ENCODE measurements at places on chromosomes 1 and 21.

DNA sequence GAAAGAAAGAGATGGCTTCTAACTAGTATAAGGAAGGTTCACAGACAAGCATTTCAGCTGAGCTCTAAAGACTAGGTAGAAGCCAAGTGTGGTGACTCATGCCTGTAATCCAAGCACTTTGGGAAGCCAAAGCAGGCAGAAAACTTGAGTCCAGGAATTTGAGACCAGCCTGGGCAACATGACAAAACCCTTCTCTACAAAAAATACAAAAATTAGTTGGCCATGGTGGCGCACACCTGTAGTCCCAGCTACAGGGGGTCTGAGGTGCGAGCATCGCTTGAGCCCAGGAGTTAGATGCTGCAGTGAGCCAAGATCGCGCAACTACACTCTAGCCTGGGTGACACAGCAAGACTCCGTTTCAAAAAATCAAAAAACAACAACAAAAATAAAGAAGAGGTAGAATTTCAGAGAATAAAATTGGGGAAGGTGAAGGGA is 27.8 kb downstream of the FBXO42 start:
- DNase-seq, result no peak

- no peak for DNase-seq
Observed at GRCh38 chr1:148317288-148317985, 165.4 kb upstream of the NBPF11 start.

GRCh38 chr1:232435729-232436128 is 194.2 kb downstream of the SIPA1L2 start:
- DNase-seq, result peak; percentile 6

- no peak for DNase-seq
Observed at GRCh38 chr1:183121609-183122008, 64.5 kb upstream of the LAMC2 start.

- DNase-seq, result no peak
Observed at GRCh38 chr1:234858722-234859121, 248.7 kb upstream of the IRF2BP2 start.

DNA sequence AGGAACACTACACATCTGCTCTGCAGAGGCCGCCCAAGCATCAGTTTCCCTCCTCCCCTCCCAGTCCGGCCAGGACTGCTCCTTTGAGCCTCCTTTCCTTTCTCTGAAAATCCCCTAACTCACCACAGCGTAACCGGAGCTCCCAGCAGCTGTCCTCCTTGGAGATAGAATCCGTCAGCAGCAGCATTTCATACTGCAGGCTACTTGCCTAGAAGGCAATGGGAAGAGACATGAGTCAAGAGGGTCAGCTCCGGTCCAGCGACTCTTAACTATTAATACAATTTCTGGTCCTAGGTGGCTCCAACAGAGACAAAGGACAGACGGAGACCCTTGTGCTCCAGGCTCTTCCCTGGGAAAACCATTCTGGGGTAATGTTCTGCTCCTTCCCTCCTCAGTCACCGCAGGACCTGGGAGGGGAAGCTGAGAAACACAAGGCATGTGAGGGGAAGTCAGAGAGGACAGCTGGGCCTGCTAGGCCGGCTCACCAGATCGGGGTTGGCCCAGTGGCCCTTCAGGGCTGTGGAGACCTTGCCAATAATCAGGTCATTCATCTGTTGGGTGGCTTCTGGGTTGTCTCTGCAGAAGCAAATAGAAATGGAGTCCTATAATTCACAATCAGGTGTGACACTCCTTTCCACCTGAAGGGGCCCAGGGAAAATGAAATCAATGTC is 99.7 kb downstream of the UBR4 start:
- no peak for DNase-seq

DNA sequence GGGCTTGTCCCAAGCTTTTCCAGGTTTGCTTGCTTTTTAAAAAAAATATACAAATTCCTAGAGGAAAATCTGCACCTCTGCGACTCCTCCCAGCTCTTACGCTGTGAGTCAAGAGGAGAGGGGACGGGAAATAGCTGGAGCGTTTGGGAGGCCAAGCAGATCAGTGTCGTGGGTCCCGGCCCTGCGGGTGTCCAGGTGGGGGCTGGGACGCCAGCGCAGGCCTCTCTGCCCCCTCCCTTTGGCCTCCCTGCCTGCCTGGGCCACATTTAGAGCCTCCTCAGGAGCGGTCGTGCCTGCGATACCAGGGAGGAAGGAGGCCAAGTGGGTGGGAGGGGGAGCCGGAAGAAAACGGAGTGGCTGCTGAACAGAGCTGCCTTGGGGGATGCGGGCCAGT is 9.0 kb downstream of the WNT4 start:
- no peak for DNase-seq

DNA sequence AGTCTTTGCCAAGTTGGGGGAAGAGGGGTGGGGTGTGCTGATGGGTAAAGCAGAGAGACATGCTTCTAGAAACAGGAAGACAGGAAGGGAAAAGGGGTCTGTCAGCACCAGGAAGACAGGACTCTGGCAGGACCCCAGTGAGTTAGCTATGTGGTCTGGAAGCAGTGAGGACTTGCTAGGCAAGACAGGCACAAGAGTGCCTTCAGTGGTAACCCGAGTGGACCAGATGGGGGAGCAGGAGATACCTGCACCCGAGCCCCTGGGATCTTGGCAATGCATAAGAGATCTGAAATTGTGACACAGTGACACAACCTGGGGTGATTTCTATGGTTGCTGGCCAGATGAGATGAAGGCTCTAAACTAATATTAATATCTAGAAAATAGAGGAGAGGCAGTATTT is 7.0 kb downstream of the TLR5 start:
- no peak for DNase-seq

- no peak for DNase-seq
Observed at GRCh38 chr1:89257041-89257440, 15.6 kb downstream of the GBP5 start.

- no peak for DNase-seq
Observed at GRCh38 chr1:21604208-21604957, 64.8 kb downstream of the RAP1GAP start.

- no peak for DNase-seq
Observed at GRCh38 chr1:204713541-204713940, 28.0 kb upstream of the LRRN2 start.

GRCh38 chr1:69312055-69312732 is 255.5 kb upstream of the LRRC7 start:
- DNase-seq, result no peak

DNA sequence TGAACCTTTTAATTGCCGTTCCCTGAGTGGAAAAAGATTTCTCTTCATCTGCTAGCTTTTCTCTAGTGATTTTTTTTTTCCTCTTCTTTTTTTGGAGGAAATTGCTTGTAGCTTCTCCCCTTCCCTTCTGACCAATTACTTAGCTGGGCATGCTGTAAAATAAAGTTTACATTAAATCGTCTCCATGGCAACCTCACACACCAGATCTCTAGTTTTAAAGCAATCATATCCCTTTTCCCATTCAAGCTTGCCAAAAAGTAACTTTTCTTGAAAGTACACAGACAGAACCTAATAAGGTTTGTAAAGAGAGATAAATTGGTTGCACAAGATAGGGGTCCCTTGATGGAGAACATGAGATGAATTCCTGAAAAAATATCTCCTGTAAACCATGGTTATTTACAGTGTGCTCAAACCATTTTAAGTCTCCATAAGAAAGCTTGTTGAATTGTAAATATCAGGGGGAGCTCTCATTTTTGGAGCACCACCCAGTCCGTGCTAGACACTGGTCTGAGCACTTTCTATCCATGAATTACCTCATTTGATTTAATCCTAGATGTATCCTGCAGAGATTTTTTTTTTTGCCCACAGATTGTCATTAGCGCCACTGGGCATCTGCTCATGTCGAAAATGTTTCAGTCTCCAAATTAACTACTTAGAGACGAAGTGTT is 32.6 kb upstream of the HTR1D start:
- no peak for DNase-seq

GRCh38 chr1:233904633-233905415 is at the start of gene SLC35F3:
Gene SLC35F3, plus strand, starts transcription at chr1:233904676.
- peak; percentile 71 for DNase-seq

DNA sequence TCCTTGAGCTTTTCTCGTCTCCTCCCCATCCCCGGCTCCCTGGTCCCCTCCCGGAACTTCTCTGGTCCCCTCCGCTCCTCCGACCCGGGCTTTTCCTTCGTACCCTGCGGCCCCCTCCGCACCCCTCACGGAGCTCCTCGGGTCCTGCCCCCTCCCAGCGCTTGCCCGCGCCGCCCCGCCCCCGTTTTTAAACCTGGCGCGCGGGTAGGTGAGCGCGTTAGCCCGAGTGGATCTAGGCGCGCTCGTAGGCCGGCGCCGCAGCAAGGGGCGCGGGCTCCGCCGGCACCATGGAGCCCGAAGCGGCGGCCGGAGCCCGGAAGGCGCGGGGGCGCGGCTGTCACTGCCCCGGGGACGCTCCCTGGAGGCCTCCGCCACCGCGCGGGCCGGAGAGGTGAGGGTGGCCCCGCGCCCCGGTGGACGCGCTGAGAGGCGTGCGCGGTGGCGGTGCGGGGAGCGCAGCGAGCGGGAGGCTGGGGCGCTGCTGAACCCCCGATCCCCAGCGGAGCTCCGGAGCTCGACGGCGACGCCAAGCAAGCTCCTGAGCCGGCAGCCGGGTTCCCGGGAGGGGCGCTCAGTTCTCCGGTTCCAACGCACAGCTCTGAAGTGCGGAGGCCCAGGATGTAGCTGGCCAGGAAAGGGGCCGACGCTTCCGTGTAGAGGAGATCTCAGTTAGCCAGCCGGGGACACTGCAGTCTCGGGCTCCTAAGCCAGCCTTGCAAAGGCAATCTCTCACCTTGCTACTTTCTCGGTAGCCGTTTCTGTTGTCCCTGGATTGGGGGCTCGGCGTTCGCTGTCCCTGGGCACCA is at the start of gene RIPPLY3:
Gene RIPPLY3 (plus strand): TSS at position 217 of the 806 bp plus-strand sequence. CDS start 71 bp downstream, at position 288.
- peak; percentile 48 for DNase-seq

GRCh38 chr1:42847721-42848460 is 1.5 kb downstream of the ZNF691 start:
- DNase-seq, result no peak

- DNase-seq, result peak; percentile 86
Observed at GRCh38 chr1:159854693-159855192, 7.7 kb downstream of the VSIG8 start.

GRCh38 chr1:209503196-209503595 is 80.3 kb upstream of the CAMK1G start:
- DNase-seq, result no peak

DNA sequence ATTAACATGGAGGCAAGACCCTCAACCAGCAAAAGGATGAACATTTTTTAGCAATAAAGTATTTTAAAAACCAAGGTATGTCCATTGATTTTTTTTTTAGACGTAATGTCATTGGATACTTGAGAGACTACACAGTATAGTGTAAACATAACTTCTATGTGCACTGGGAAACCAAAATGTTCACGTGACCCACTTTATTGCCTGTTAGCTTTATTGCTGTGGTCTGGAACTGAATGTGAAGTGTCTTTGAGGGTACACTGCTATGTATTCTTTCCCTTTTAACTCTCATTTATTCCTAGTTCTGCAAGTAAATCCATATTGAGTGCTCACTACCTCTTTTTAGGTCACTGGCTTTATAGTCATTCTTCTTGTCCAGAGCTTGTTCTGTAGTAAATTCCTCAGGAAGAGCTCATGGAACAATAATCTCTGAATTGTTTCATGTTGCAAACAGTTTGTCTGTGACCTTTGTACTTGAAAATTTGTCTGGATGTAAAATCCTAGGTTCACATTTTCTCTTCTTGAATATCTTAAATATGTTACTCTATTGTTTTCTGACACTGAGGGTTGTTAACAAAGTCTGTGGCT is 20.6 kb downstream of the ABCD3 start:
- peak; percentile 25 for DNase-seq

Data from small intestine (tissue), 16 donors.